ENCODE measurements at places on chromosomes 16 and 17. TPM values are rescaled to one million over a fixed set of nuclear protein-coding genes. Genes with fewer than 3 reads are reported as not detected.

MT1G gene
- not detected for total RNA-seq

- DNase-seq: no peak
These were observed 5.4 kb upstream of the CYLD start for GRCh38 chr16:50736448-50736847.

TBC1D3I gene
- total RNA-seq: 0.63 TPM

- DNase-seq: no peak
These were observed 24.6 kb downstream of the MARF1 start for GRCh38 chr16:15618392-15618791.

GRCh38 chr16:30895627-30896260 is 670 bp upstream of the CTF1 start:
- no peak for DNase-seq

WSCD1 gene
- 29.0 TPM for total RNA-seq

NPIPB6 gene
- 8.2 TPM for total RNA-seq

TNFRSF13B gene
- total RNA-seq: not detected

Data from thoracic aorta (tissue), 2 donors.